ENCODE measurements at places on chromosomes 6 and 20. TPM values are rescaled to one million over a fixed set of nuclear protein-coding genes. Genes with fewer than 3 reads are reported as not detected.

- DNase-seq, result no peak
- no peaks in the 10 kb centered on the region for H3K27me3 ChIP-seq
- no peaks in the 10 kb centered on the region for H3K36me3 ChIP-seq
- H3K27ac ChIP-seq, result no peak overlapping the region
Observed at GRCh38 chr6:53920881-53921280, 126.1 kb downstream of the LRRC1 start.

DNA sequence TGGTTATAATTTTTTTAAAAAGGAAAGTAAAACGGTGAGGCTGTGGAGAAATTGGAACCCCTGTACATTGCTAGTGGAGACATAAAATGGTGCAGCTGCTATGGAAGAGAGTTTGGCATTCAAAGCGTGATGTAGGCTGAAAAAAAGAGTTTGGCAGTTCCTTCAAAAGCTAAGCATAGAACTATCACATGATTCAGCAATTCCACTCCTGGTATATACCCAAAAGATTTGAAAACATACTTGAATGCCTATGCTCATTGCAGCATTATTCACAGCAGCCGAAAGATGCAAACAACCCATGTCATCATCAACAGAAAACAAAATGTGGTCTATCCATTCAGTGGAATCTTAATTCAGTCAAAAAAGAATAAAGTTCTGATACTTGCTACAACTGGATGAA, 4.5 kb upstream of the SGK2 start:
- H3K4me1 ChIP-seq, result no peaks in the 10 kb centered on the region
- no peaks in the 10 kb centered on the region for H3K27me3 ChIP-seq
- H3K36me3 ChIP-seq, result no peaks in the 10 kb centered on the region
- H3K4me3 ChIP-seq, result no peak overlapping the region

- no peaks in the 10 kb centered on the region for H3K27me3 ChIP-seq
- H3K36me3 ChIP-seq, result no peaks in the 10 kb centered on the region
- no peak overlapping the region for H3K4me3 ChIP-seq
- no peaks in the 10 kb centered on the region for H3K4me1 ChIP-seq
Observed at GRCh38 chr20:57806476-57806875, 96.7 kb upstream of the PMEPA1 start.

DNA sequence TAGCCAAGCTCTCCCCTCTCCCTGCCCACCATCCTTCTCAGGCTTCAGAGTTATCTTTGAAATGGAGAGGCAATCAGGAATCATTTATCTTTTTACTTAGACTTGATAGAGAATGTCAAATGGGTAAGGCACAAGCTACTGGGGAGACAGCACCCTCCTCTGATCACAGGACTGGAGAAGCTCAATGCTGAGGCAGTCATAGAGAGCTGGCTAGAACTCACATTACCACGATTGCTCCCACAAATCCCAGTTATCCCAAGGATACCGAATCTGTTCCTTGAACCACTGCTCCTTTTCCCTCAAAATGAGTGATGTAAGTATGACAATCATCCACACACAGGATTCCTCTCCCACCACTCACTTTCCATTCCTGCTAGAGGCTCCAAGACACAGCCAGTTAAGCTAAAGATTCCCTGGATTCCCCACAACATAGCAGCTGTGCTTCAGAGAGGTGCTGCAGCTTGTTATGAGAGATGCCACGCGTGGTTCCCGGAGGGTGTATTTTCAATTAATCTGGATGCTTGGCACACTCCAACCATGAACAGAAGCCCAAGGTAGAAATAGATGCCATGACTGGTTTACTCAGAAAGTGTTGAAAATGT, 96.2 kb upstream of the VGLL2 start:
- no peaks in the 10 kb centered on the region for H3K27me3 ChIP-seq
- DNase-seq, result no peak
- H3K4me1 ChIP-seq, result no peaks in the 10 kb centered on the region
- no peak overlapping the region for H3K27ac ChIP-seq
- no peak overlapping the region for H3K4me3 ChIP-seq

DNA sequence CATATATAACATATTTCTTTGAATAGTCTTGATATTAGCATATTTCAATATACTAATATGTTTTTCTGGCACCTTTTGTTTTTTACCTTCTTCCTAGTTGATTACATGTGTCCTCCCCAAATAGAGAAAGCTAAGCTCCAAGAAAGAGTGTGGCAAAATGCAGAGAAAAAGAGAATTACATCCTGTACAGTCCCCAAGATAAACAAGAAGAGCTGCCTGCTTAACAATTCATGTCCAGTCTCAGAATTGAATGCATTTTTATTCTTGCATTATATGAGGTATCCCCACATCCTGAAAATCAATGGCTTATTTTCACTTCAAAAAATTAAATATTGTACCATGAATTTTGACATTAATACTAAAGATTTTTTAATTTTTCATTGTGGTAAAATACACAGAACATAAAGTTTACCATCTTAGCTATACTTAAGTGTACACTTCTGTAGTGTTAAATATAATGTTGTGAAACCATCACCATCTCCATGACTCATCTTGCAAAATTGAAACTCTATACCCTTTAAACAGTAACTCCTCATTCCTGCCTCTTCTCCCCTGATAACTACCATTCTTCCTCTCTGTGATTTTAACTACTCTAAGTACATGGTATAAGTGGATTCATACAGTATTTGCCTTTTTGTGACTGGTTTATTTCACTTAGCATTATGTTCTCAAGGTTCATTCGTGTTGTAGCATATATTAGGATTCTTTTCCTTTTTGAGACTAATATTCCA, 490.3 kb downstream of the COL12A1 start:
- H3K27me3 ChIP-seq, result no peaks in the 10 kb centered on the region

GRCh38 chr6:35757456-35758123, 18.8 kb upstream of the CLPSL2 start:
- no peaks in the 10 kb centered on the region for H3K36me3 ChIP-seq
- no peaks in the 10 kb centered on the region for H3K4me1 ChIP-seq
- H3K27me3 ChIP-seq, result no peaks in the 10 kb centered on the region
- no peak overlapping the region for H3K27ac ChIP-seq

- H3K27me3 ChIP-seq, result no peaks in the 10 kb centered on the region
- no peaks in the 10 kb centered on the region for H3K4me1 ChIP-seq
- no peak for DNase-seq
- no peak overlapping the region for H3K27ac ChIP-seq
- no peaks in the 10 kb centered on the region for H3K36me3 ChIP-seq
- H3K4me3 ChIP-seq, result no peak overlapping the region
Observed at GRCh38 chr6:3617681-3618311, 133.7 kb downstream of the PXDC1 start.

- no peak for DNase-seq
- no peak overlapping the region for H3K4me3 ChIP-seq
- H3K27ac ChIP-seq, result peak overlapping the region; percentile 42
- H3K27me3 ChIP-seq, result no peaks in the 10 kb centered on the region
Observed at GRCh38 chr6:139468178-139468819, 93.9 kb upstream of the CITED2 start.

DNA sequence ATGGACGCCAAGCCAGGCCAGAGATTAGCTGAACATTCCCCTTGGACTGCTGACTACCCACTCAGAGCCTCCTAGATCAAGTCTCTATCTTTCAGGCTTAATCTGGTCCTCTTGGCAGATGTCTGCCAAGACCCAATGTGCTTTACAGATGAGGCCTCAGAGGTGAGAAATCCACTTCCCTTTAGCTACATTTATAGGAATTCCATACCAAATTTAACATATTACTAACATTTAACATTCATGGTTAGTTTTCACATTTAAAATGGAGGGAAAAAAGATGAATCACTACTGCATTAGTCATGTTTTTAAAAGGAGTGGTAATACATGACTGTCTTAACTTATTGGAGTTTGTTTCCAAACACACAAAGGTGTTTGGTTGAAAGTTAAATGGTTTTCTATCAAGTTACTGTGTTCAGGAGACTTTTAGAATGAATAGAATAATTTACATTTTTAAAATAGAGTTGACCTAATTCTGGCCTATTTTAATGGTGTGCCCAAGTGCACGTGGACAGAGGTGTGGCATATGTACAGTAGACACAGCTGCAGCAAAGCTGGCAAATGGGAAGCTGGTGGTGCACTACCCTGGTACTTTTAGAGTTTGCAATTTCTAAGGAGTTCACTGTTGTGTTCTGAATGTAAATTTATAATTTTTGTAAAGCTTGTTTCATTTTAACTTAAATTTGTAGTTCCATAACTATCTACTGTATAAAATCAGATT, 41.9 kb upstream of the CALHM6 start:
- no peaks in the 10 kb centered on the region for H3K27me3 ChIP-seq
- H3K4me1 ChIP-seq, result peaks cover 12% of the 10 kb centered on the region
- no peak for DNase-seq
- H3K4me3 ChIP-seq, result no peak overlapping the region
- no peaks in the 10 kb centered on the region for H3K36me3 ChIP-seq

- no peaks in the 10 kb centered on the region for H3K27me3 ChIP-seq
- H3K4me3 ChIP-seq, result no peak overlapping the region
- no peaks in the 10 kb centered on the region for H3K4me1 ChIP-seq
- DNase-seq, result no peak
- H3K27ac ChIP-seq, result no peak overlapping the region
Observed at GRCh38 chr20:13229538-13229937, 8.5 kb downstream of the ISM1 start.

DNA sequence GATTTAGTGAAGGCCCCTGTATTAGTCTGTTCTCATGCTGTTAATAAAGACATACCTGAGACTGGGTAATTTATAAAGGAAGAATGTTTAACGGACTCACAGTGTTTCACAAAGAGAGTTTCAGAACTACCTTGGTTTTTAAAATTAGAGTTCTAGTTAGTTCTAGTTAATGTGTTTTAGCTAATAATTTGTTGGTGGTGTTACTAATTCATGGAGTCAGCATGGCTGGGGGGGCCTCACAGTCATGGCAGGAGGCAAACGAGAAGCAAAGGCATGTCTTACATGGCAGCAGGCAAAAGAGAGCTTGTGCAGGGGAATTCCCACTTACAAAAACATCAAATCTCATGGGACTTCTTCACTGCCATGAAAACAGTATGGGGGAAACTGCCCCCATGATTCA, 12.0 kb upstream of the SLC17A3 start:
- no peak overlapping the region for H3K27ac ChIP-seq
- no peak overlapping the region for H3K4me3 ChIP-seq
- H3K27me3 ChIP-seq, result no peaks in the 10 kb centered on the region
- H3K36me3 ChIP-seq, result no peaks in the 10 kb centered on the region

DNA sequence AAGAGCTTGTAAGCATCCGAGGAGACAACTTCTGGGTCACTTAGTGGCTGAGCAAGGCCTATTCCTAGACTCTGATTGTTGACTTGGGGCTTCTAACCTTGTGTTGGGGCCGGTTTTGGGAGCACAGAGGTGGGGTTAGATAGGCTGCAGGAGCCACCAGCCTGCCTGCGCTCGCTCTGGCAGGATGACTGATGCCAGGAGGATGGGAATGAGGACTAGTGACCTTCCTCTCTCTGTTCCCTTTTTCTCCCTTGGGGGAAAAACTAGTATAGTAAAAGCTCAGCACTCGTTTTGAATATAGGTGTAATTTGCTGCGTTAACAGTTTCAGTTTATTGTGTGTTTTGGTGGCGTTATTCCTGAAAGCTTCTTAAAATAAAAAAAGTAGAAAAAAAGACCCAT, 141.5 kb downstream of the ARID1B start:
- H3K27me3 ChIP-seq, result no peaks in the 10 kb centered on the region
- H3K27ac ChIP-seq, result no peak overlapping the region
- H3K4me3 ChIP-seq, result no peak overlapping the region
- H3K36me3 ChIP-seq, result no peaks in the 10 kb centered on the region

The ZNF831 gene
- total RNA-seq, result 0.10 TPM

The RIN2 gene
- total RNA-seq, result 22.2 TPM

Measured in ovary (tissue), 10 donors.